ENCODE measurements at places on chromosomes 7 and 10.

DNA sequence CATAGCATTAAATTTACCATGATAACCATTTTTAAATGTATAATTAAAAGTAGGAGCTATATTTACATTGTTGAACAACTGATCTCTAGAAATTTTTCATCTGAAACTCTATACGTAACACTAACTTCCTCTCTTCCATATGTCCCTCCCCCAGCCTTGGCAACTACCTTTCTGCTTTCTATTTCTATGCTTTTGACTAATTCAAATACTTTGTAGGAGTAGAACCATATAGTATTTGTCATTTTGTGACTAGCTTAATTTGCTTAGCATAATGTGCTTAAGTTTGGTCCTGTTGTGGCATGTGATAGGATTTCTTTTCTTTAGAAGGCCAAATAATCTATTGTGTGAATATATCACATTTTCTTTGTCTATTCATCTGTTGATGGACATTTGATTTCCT, 225.3 kb upstream of the POT1 start:
- no peaks in the 10 kb centered on the region for H3K36me3 ChIP-seq
- no peak for DNase-seq
- H3K27ac ChIP-seq, result no peak overlapping the region
- no peak overlapping the region for H3K4me3 ChIP-seq
- H3K27me3 ChIP-seq, result no peaks in the 10 kb centered on the region

- no peaks in the 10 kb centered on the region for H3K27me3 ChIP-seq
- H3K36me3 ChIP-seq, result no peaks in the 10 kb centered on the region
- DNase-seq, result no peak
- H3K4me3 ChIP-seq, result no peak overlapping the region
Observed at GRCh38 chr7:29642494-29643155, 79.0 kb downstream of the PRR15 start.

GRCh38 chr10:16742165-16742960, 74.9 kb downstream of the RSU1 start:
- H3K4me1 ChIP-seq, result no peaks in the 10 kb centered on the region
- peaks cover 16% of the 10 kb centered on the region for H3K36me3 ChIP-seq
- DNase-seq, result no peak
- H3K27ac ChIP-seq, result no peak overlapping the region

GRCh38 chr7:127845522-127846214, 185.6 kb downstream of the LRRC4 start:
- H3K27me3 ChIP-seq, result no peaks in the 10 kb centered on the region
- DNase-seq, result no peak
- H3K4me1 ChIP-seq, result no peaks in the 10 kb centered on the region
- peaks cover 25% of the 10 kb centered on the region for H3K36me3 ChIP-seq
- H3K4me3 ChIP-seq, result no peak overlapping the region

DNA sequence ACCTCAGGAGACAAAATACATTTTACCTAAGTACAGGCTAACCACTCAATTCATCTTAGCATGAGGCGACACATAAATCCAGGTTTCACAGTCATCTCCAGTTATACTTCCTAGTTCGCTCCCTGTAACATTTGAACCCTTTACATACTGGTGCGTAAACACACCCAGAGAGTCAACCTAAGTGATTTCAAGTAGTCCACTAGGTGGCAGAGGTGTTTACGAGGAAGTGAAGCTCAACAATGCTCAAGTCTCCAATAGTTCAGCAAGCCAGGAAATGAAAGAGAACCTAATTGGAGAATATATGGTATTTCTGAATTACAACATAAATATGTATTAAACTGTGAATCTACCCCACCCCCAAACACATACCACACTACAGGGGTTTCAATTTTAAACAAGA, 76.3 kb upstream of the ABCB5 start:
- H3K4me1 ChIP-seq, result no peaks in the 10 kb centered on the region
- H3K4me3 ChIP-seq, result no peak overlapping the region
- no peak for DNase-seq
- H3K36me3 ChIP-seq, result no peaks in the 10 kb centered on the region
- no peaks in the 10 kb centered on the region for H3K27me3 ChIP-seq

Measured in CD4-positive, alpha-beta T cell (primary cell).